Stimulated activated CD8-positive, alpha-beta memory T cell treated with anti-CD3 and anti-CD28 coated beads, Interleukin-7, amount 100 ng/mL, for 1 hour (primary cell): ENCODE measurements at places on chromosomes 1 and 21.

GRCh38 chr1:65681096-65681495 is 111.6 kb upstream of the PDE4B start:
- DNase-seq: no peak

- DNase-seq: no peak
Observed at GRCh38 chr1:21543598-21543997, 34.4 kb downstream of the ALPL start.

DNA sequence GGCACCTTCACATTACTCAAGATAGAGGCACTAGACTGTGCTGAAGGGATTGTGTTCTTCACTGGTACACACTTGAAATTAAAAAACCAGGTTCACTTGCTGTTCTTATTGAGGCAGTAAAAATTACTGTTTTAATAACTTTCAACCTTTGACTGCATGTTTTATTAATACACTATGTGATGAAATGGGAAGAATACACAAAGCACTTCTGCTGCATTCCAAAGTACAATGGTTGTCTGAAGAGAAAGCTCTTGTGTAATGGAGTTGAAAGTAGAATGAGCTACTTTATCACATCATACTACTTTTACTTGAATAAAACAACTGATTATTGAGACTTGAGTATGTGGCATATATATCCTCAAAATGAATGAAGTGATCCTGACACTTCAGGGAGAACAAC is 49.7 kb downstream of the LRRC8C start:
- DNase-seq: no peak

DNA sequence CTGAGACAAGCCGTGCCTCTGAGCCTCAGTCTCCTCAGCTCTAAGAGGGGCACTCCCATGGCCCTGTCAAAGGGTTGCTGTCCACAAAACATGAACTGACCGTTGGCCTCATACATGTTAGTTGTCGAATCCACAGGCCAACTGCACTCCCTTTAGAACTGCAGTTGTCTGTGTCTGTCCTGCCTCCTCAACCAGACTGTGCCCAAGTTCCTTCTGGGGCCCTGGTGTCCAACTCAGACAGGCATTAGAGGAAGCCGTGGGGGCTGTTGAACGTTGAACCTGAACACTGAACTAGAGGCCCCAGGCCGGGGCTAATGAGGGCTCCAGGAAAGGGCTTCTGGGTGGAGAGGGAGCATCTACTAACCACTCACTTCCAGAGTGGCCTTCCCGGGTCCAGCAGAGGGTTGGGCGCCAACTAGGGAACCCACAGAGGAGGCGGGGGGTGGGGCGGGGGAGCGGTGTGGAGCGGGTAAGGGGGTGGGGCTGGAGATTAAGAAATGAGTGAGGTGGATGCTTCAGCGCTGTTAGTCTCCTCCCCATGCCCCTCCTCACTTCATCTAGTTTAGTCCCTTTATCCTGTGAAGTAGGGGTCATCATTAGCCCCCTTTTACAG is at the start of gene RAB42:
Gene RAB42 (plus strand): TSS at position 558 of the 613 bp plus-strand sequence. CDS start 247 bp downstream, outside the sequence.
- no peak for DNase-seq

DNA sequence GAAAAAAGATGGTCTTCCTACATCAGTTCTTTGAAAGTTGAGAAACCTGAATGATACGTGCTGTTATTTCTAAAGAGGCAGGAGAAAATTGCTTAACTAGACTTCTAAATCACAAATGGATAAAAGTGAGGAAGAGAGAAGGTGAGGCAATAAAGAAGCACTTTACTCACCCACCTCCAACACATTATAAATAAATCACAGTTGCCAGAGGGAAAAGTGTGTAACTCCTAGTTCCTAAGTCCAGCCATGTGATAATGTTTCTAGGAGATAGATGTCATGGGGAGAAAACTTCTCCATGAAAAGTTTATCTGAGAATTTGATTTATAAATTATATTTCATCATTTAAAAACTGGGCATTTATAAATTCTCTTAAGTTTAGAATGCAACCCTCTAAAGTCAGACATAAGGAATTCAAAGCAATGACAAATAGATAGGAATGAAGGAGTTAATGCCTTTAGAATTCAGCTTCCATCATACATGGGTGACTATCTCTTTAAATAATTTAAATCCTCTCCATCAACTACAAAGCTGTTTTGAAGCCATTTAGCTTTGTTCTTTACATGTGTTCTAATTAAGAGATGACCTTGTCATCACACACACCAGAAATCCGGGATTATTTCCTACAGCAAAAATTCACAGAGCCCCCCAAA is 60.0 kb downstream of the NRIP1 start:
- DNase-seq: no peak

- no peak for DNase-seq
Observed at GRCh38 chr21:43984905-43985689, 27.0 kb upstream of the TRAPPC10 start.

GRCh38 chr1:206503591-206504362 is 3.6 kb upstream of the RASSF5 start:
- DNase-seq: no peak

GRCh38 chr1:87903242-87903641 is 574.6 kb downstream of the LMO4 start:
- DNase-seq: no peak

DNA sequence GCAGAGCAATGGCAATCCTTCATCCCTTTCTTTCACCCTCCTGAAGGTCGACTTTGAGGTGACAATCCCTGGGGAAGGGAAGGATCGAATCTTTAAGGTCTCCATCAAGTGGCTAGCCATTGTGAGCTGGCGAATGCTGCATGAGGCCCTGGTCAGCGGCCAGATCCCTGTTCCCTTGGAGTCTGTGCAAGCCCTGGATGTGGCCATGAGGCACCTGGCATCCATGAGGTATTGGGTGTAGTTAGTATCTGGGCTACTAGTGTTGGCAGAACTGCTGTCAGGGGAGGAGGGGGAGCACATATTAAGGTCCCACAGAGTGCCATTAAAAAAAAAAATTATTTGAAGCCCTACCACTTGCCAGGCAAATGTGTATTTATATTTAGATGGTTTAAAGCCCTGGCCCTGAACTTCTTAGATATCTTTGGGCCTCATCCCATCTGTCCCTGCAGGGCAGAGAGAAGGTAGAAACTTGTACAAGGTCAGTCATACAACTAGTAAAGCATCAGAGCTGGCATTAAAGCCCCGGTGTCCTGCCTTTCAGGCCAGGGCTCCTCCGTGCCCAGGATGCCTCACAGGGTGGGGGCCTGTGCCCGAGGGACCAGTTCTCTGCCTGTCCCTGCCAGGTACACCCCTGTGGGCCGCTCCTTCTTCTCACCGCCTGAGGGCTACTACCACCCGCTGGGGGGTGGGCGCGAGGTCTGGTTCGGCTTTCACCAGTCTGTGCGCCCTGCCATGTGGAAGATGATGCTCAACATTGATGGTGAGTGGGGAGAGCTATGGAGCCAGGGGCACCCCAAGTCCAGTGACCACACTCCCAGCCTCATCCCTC is 10.3 kb downstream of the AGO1 start:
- no peak for DNase-seq

- no peak for DNase-seq
Observed at GRCh38 chr1:90881034-90881433, 140.8 kb downstream of the ZNF644 start.

DNA sequence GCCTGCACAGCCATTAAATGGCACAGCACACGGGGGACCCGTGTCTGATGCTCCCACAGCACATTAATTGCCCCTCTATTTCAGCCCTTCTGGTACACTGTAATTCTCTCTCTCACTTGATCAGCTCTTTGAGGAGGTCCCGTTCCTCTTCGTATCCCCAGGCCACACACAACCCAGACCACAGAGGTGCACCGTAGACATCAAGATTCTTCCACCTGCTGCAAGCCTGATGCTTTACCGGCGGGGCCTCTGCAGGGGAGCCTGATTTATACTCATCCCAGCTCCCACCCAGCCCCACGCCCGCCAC is 759 bp downstream of the SMYD3 start:
- DNase-seq: no peak

DNA sequence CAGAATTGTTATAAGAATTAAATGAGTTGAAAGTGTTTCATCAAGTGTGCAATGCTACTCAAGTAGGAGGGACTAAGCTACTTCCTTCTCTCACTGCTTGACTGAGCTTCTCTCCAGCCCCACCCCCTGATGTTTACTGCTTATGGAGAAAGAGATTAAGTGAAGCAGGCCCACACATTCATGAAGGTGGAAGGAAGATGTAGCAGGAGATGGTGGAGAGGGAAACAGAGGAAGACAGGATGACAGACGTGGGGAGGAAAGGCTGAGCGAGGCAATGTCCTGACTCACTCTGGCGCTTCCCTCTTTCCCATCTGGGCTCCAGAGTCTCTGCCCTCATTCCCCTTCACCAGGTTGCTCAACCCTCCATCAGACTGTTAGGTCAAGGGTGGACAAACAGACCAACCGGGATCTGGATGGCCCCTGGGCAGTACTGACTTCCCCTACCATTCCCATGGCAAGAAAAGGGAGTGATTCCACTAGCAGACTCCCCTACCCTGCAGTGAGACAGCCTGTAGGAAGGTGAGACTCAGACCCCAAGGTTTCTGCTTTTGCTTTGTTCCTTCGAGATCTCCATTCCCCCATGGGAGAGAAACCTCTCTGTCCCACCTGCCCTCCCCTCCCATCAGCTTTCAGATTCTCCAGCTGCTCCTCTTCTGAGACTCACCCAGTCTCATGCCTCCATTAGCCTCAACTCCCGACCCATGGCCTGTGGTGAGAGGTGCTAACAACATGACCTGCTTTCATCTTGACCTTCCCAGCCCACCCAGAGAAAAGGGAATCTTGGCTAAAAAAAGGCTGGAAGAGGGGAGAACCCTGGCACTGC is 3.1 kb upstream of the ARHGEF2 start:
- no peak for DNase-seq

- DNase-seq: no peak
Observed at GRCh38 chr1:214377886-214378285, 96.9 kb downstream of the SMYD2 start.
